ENCODE measurements at places on chromosomes 6 and 20. TPM values are rescaled to one million over a fixed set of nuclear protein-coding genes. Genes with fewer than 3 reads are reported as not detected.

Gene HRH3
- total RNA-seq, result not detected

Gene PRSS16
- total RNA-seq, result 4.0 TPM

Gene TRDN
- total RNA-seq, result not detected

Gene KIF25
- not detected for total RNA-seq

Gene ATP6V1G2
- total RNA-seq, result 0.69 TPM

Gene OXT
- total RNA-seq, result not detected

Gene GCLC
- total RNA-seq, result 115 TPM

Gene CALHM4
- not detected for total RNA-seq

Gene BFSP1
- 4.7 TPM for total RNA-seq
